ENCODE measurements at places on chromosomes 12 and 14.

DNA sequence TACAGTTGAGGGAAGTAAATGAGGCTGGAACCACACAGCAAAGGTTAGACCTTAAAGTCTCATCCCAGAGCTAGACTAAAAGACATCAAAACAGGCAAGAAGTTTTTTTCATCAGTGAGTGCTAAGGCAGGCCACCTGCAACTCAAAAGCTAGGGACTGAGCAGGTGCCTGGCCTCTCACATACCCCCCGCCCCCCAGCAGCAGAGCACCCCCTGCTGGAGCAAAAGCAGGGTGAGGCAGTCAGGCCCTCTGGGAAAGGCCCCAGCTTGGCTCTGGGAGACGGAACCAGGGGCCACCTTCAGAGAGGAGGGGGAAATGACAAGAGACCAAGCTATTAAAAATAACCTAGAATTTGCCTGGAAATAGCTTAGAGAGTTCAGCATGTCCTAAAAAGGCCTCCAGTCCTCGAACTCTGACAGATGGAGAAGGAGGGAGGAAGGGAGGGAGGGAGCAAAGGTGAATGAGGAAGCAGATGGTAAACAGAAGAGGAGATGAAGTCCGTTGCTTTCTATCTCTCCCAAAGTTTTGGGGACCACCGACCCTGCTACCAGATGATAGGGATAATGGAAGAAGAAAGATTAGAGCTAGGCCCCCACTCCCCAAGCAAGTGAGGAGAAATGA, 1.8 kb downstream of the ITGA7 start:
- H3K27me3 ChIP-seq, result peaks cover 28% of the 10 kb centered on the region
- H3K4me3 ChIP-seq, result no peak overlapping the region
- no peak overlapping the region for H3K27ac ChIP-seq
- no peaks in the 10 kb centered on the region for H3K36me3 ChIP-seq
- peaks cover 5% of the 10 kb centered on the region for H3K4me1 ChIP-seq

GRCh38 chr14:31138301-31138700, 69.3 kb downstream of the HECTD1 start:
- DNase-seq, result no peak
- no peak overlapping the region for H3K4me3 ChIP-seq
- H3K36me3 ChIP-seq, result no peaks in the 10 kb centered on the region
- H3K27me3 ChIP-seq, result no peaks in the 10 kb centered on the region

DNA sequence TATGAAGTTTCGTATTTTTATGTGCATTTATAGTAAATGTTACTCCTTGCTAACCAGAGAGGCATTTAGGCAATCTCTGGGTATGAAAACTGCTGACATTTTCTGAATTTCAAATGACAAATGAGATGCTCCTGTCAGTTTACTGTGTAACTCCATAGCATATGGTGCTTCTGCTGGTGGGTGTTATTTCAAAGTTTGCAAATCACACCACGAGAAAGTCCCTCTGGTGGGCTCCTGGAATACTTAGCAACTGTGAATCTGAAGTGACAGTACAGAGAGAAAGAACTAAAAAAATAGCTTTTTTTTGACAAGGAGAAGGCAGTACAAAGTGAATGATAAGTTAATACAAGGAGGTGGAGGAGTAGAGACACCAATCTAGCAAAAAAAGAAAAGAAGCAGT, 161.5 kb downstream of the DERA start:
- H3K27me3 ChIP-seq, result no peaks in the 10 kb centered on the region
- H3K4me1 ChIP-seq, result no peaks in the 10 kb centered on the region
- H3K27ac ChIP-seq, result no peak overlapping the region
- no peak for DNase-seq

DNA sequence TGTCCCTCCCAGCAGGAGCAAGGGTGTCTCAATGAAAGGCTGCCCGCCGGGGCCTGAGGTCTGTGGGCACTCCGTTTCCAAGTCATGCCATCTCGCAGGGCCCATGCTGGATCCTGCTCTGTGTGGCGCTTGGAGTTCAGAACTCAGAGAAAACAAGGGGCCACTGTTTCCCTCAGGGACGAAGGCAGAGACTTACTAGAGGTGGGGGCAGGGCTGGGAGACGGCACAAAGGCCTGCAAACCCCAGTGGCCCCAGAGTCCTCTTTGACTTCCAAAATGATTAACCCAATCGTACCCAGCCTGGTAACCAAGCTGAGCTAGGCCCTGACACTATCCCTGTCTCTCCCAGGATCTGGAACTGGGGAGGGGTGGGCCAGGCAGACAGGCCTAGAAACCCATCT, 95.8 kb downstream of the ITPK1 start:
- no peak for DNase-seq
- H3K4me3 ChIP-seq, result no peak overlapping the region
- H3K27me3 ChIP-seq, result no peaks in the 10 kb centered on the region
- H3K27ac ChIP-seq, result no peak overlapping the region
- H3K36me3 ChIP-seq, result no peaks in the 10 kb centered on the region

DNA sequence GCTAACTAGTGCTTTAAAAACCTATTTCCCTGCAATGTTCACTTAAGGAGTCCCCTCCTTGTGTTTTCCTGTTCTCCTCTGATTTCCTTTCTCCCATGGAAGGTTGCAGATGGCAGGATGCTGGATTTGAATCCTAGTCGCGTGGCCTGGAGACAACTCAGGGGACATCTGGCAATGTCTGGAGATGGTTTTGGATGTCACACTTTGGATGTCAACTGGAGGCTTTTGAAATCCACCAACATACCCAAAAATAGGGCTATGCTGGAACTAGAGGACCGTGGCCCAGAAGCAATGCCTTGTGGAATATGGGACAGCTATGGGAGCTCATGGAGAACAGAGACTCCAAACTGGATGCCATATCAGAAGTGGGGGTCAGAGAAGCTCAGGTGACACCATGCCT, 95.8 kb upstream of the NOS1 start:
- no peaks in the 10 kb centered on the region for H3K4me1 ChIP-seq
- no peak overlapping the region for H3K4me3 ChIP-seq
- H3K36me3 ChIP-seq, result no peaks in the 10 kb centered on the region

DNA sequence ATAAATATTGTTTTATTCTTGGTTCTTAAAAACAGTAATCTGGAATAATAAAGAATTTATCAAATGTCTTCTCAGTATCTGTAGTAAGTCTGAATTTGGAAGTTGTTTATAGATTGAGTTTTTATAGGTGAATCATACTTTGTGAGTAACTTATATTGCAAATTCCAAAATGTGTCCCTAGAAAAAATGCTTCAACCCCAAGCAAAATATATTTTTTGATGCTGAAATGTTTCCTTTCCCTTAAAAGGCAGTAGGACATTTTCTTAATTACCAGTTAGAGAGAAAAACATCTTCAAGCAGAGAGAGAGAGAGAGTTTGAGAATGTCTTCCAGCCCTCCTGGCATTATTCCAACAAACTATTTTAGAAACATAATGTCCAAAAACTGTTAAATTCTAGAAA, 37.9 kb downstream of the PELI2 start:
- H3K27ac ChIP-seq, result no peak overlapping the region
- H3K4me3 ChIP-seq, result no peak overlapping the region
- no peaks in the 10 kb centered on the region for H3K27me3 ChIP-seq
- H3K36me3 ChIP-seq, result no peaks in the 10 kb centered on the region

GRCh38 chr14:46300765-46301164, 350.8 kb downstream of the RPL10L start:
- no peak overlapping the region for H3K27ac ChIP-seq
- no peak for DNase-seq
- H3K4me3 ChIP-seq, result no peak overlapping the region
- no peaks in the 10 kb centered on the region for H3K36me3 ChIP-seq
- no peaks in the 10 kb centered on the region for H3K4me1 ChIP-seq

GRCh38 chr14:32374155-32374554, 45.1 kb downstream of the AKAP6 start:
- no peak for DNase-seq
- no peak overlapping the region for H3K27ac ChIP-seq
- H3K36me3 ChIP-seq, result no peaks in the 10 kb centered on the region
- H3K4me1 ChIP-seq, result peaks cover 14% of the 10 kb centered on the region

DNA sequence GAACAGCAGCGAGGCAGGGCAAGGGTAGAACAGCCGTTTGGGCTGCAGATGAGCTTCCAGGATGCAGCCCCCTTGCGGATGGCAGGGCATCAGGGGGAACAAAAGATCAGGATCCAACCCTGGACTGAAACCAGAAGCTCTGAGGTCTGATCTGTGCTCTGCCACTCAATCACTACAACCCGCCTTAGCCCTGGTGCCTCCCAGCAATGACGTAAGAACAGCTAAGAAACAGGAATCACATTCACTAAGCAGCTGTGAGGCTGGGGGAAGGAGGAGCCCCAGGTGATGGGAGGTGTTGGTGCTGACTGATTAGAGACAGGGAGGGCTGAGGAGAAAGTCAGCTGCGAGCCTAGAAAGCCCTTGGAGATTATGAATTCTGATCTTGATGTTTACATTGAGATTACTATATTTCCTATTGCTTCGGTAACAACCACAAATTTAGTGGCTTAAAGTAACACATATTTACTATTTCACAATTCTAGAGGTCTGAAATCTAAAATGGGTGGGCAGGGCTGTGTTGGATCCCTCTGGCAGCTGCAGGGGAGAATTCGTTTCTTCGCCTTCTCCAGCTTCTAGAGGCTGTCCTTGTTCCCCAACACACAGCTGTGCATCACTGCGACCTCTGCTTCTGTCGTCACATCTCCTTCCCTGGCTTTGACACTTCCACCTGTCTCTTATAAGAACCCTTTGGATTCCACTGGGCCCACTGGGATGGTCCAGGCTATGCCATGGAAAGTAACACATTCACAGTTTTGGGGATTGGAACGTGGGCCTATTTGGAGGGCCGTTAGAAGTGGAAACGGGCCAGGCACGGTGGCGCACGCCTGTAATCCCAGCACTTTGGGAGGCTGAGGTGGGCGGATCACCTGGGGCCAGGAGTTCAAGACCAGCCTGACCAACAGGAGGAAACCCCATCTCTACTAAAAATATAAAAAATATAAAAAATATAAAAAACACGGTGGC, 6.1 kb upstream of the CD9 start:
- H3K4me3 ChIP-seq, result no peak overlapping the region
- H3K27ac ChIP-seq, result no peak overlapping the region
- peaks cover 5% of the 10 kb centered on the region for H3K4me1 ChIP-seq
- H3K36me3 ChIP-seq, result no peaks in the 10 kb centered on the region
- peaks cover 6% of the 10 kb centered on the region for H3K27me3 ChIP-seq

- H3K4me1 ChIP-seq, result no peaks in the 10 kb centered on the region
- no peak for DNase-seq
- no peak overlapping the region for H3K27ac ChIP-seq
- no peaks in the 10 kb centered on the region for H3K27me3 ChIP-seq
- H3K4me3 ChIP-seq, result no peak overlapping the region
Observed at GRCh38 chr14:31950764-31951637, 126.1 kb upstream of the ARHGAP5 start.

- H3K4me1 ChIP-seq, result no peaks in the 10 kb centered on the region
- no peaks in the 10 kb centered on the region for H3K27me3 ChIP-seq
- DNase-seq, result no peak
- no peak overlapping the region for H3K4me3 ChIP-seq
Observed at GRCh38 chr12:122740351-122740750, 9.7 kb upstream of the HCAR1 start.

GRCh38 chr14:27327095-27327494, 729.3 kb upstream of the NOVA1 start:
- H3K36me3 ChIP-seq, result no peaks in the 10 kb centered on the region
- no peaks in the 10 kb centered on the region for H3K4me1 ChIP-seq
- no peak overlapping the region for H3K4me3 ChIP-seq
- H3K27me3 ChIP-seq, result no peaks in the 10 kb centered on the region
- no peak overlapping the region for H3K27ac ChIP-seq
- no peak for DNase-seq

DNA sequence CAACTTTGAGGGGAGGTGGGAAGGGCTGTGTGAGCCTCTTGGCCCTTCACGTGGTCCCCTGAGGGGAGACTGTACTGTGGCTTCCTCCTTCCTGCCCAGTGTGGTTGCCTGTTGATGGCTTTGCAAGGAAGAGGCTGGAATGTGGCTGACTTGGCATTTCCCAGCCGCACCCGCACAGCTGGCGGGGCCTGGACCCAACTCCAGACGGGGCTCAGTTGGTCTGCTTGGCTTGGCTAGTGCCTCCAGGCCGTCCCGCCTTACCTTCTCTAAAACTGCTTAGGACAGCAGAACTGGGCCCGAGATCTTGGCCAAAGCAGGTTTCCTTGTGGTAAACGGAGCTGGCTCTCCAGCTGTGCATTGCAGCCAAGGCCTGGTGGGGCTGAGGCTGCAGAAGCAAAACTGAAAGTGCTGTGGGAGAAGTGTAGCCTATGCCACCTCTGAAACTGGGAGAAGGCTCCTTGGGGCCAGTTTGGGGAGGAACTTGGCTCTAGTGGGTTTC, 139.5 kb downstream of the SMOC1 start:
- H3K27me3 ChIP-seq, result no peaks in the 10 kb centered on the region
- peaks cover 22% of the 10 kb centered on the region for H3K4me1 ChIP-seq
- no peaks in the 10 kb centered on the region for H3K36me3 ChIP-seq
- peak overlapping the region; percentile 87 for H3K27ac ChIP-seq
- peak; percentile 87 for DNase-seq

GRCh38 chr12:1919284-1919683, 832 bp upstream of the CACNA2D4 start:
- no peaks in the 10 kb centered on the region for H3K36me3 ChIP-seq
- H3K4me1 ChIP-seq, result no peaks in the 10 kb centered on the region
- no peak for DNase-seq
- H3K4me3 ChIP-seq, result no peak overlapping the region

DNA sequence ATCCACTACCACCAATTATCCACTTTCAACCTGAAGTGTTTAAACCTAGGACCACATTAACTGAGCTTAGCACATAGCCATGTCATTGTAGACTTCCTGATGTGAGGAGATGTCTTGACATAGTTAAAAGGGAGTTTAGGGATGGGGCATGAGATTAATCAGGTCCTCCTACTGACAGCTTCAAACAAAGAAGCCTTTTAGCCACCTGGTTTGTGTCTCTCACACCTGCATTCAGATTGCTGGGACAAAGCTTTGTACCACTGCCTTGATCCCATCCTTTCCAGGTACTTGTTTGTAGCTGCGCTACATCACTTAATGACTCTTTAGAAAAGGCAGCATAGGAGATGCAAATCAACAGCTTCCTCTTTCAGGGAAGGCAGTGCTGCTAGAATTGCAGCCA, 340.7 kb upstream of the DDHD1 start:
- no peaks in the 10 kb centered on the region for H3K36me3 ChIP-seq
- no peaks in the 10 kb centered on the region for H3K4me1 ChIP-seq
- no peaks in the 10 kb centered on the region for H3K27me3 ChIP-seq
- DNase-seq, result no peak
- H3K27ac ChIP-seq, result no peak overlapping the region

- H3K27ac ChIP-seq, result no peak overlapping the region
- H3K27me3 ChIP-seq, result no peaks in the 10 kb centered on the region
- no peaks in the 10 kb centered on the region for H3K4me1 ChIP-seq
- DNase-seq, result no peak
- no peak overlapping the region for H3K4me3 ChIP-seq
Observed at GRCh38 chr14:100972118-100972897, 68.8 kb upstream of the RTL1 start.
